Progenitor cell of endocrine pancreas (in vitro differentiated cells): ENCODE measurements at places on chromosomes 2 and 18.

- H3K4me3 ChIP-seq = no peak overlapping the region
- DNase-seq = no peak
- no peaks in the 10 kb centered on the region for H3K36me3 ChIP-seq
- H3K27ac ChIP-seq = no peak overlapping the region
Observed at GRCh38 chr2:173747035-173747434, 218.1 kb downstream of the SP3 start.

GRCh38 chr2:190277234-190278112 is 42.2 kb downstream of the HIBCH start:
- no peaks in the 10 kb centered on the region for H3K27me3 ChIP-seq
- H3K27ac ChIP-seq = no peak overlapping the region
- peaks cover 36% of the 10 kb centered on the region for H3K36me3 ChIP-seq
- DNase-seq = no peak
- H3K4me3 ChIP-seq = no peak overlapping the region

DNA sequence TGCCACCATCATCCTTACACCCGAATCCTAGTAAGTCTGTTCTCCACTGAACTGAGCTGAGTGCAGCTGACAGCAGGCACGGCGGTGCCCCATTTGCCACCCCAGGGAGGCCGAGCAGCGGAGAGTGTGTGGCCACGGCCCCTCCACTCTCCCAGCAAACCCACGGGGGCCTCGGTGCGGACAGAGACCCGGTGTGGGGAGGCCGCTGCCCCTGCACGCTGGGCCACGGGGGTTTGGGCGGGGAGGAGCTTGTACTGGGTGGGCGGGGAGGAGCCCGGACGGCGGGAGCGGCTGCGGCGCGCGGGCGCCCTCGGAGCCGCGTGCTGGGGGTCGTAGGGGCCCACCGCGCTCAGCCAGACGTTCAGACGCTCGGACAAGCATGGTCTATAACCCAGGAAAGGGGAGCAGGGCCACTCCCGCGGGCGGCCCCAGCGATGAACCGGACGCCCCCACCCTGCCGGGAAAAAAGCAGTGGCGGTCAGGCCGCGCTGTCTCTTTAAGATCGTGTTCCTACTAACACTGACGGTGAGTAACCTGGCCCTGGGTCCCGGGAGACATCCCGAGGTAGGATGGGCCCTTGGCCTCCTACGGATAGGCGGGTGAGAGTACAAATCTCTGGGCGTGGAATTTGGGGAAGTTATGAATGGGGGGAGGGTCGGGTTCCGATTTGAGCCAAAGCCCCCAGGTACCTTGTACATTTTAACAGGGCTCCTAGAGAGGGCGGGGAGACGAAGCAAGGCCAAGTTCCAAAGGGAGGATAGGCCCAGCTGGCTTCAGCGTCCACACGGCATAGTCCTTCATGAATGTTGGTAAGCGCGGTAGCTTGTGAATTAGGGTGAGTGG is at the start of gene ITPRIPL1:
Gene ITPRIPL1 (plus strand): TSS at position 277 of the 843 bp plus-strand sequence. CDS start 523 bp downstream, at position 800.
- peaks cover 10% of the 10 kb centered on the region for H3K4me1 ChIP-seq
- no peak for DNase-seq
- peak within 1 kb of the TSS; percentile 61 for H3K27ac ChIP-seq
- peak within 1 kb of the TSS; percentile 78 for H3K4me3 ChIP-seq
- H3K36me3 ChIP-seq = peaks cover 5% of the 10 kb centered on the region

GRCh38 chr2:208620487-208620978 is 213.9 kb downstream of the PTH2R start:
- H3K36me3 ChIP-seq = peaks cover 1% of the 10 kb centered on the region
- H3K4me1 ChIP-seq = peaks cover 21% of the 10 kb centered on the region
- no peaks in the 10 kb centered on the region for H3K27me3 ChIP-seq
- no peak overlapping the region for H3K4me3 ChIP-seq
- H3K27ac ChIP-seq = no peak overlapping the region
